H9 (cell line): ENCODE measurements at places on chromosomes 2 and 18.
A peak's percentile ranks its signal among the peaks of the same experiment; 100 is the strongest.

DNA sequence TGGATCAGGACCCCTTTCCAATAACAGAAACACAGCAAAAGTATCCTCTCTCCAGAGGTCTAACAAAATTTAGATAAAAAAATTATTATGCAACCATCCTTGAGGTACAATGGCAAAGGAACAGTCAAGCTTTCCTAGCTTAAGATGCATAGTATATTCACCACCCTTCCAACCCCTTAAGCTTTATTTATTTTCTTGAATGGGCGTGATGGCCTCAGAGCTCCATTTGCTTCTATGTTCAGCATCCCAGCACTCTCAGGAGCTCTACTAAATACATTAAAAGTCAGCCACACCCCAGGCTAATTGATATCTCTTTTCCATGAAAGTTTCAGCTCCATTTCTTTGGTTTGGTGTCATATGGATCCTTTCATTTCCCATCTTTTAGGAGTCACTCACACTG, 1335.2 kb upstream of the ZEB2 start:
- no peak for DNase-seq

GRCh38 chr2:85599468-85600234, 2.8 kb downstream of the TMEM150A start:
- no peak for DNase-seq

GRCh38 chr2:187994464-187995331, 297.0 kb upstream of the GULP1 start:
- DNase-seq: peak; percentile 38

DNA sequence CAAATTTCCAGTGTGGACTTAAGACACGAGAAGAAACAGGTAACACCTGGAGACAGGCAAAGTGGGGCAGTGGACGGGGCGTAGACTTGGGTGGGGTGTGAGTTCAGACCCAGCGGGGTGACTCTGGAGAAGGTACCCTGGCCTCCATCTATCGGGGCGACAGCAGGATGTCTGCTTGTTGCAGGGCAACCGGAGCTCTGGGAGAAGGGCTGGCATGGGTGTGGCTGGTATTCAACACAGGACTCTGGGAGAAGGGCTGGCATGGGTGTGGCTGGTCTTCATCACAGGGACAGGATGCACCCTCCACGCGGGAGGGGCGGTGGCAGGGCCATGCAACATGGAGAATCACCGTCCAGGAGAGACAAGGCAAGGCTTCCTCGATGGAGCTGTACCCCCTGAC, 198.5 kb downstream of the HDAC4 start:
- DNase-seq: no peak

DNA sequence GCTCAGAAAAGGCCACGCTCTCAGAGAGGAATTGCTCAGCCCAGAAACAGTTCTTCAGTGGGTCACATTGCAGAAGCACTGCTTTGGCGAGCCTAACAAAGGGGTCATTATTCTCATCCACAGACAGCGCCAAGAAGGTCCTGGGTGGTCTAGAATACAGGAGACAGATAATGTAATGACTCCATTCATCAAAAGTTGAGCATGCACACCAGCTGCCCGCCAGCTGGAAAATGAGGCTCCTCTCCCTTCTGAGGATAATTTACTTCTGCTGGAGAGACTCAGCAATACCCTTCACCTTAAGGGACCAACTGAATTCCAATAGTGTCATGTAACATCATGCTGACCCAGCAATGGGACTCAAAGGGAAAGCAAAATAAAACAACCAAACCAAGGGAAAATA, 79.9 kb downstream of the TRIB2 start:
- no peak for DNase-seq

- peak; percentile 73 for DNase-seq
Observed at GRCh38 chr2:44926957-44927356, 14.5 kb upstream of the SIX3 start.

GRCh38 chr2:239917957-239918481, 107.1 kb downstream of the NDUFA10 start:
- DNase-seq: peak; percentile 7

GRCh38 chr2:74373221-74373676, 6.9 kb downstream of the DCTN1 start:
- DNase-seq: peak; percentile 53

DNA sequence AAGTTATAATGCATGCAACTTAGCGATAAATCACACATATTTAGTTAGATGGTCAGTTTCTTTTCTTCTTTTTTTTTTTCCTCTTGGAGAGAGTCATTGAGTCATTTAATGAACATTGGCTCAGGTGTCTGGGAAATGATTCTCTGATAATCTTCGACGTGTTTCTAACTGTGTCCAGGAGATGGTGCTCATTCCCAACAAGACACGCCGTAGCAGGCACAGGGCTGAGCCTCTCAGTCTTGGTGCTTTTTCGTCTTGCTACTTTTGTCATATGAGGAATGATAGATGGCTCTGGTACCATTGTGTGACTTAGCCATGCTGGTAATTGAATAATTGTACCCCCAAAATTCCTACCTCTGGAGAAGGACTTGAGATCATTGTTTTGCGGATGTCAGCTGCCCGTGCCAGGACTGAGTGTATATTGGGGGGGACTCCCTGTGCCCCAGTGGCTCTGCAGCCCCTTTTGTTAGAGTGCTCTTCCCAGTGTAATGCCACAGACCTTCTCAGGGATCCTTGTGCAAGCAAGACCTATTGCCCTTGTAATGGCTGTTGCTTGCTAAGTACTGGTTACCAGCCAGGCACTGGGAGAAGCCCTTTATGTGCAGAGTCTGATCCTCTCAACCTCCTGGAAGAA, 107.6 kb upstream of the CYRIA start:
- peak; percentile 53 for DNase-seq
